ENCODE measurements at places on chromosomes 3 and 15.

DNA sequence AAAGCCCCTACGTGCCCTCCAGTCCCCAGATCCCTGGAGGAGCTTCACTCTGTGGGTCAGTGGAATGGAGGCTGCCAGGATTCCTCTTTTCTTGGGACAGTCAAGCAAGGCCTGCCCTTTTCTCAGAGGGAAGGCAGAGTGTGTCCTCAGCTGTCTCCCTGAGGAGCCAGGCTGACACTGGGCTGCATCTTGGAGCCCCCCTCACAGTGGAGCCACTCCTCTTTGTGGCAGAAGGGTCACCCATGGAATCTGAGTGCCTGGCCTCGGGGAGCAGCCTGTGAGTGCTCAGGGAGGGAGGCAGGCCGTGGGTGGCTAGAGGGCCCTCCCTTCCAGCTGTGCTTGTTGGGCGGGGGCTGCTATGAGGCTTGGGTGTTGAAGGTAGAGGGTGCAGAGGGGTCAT, 41.2 kb downstream of the BOC start:
- no peak for DNase-seq

DNA sequence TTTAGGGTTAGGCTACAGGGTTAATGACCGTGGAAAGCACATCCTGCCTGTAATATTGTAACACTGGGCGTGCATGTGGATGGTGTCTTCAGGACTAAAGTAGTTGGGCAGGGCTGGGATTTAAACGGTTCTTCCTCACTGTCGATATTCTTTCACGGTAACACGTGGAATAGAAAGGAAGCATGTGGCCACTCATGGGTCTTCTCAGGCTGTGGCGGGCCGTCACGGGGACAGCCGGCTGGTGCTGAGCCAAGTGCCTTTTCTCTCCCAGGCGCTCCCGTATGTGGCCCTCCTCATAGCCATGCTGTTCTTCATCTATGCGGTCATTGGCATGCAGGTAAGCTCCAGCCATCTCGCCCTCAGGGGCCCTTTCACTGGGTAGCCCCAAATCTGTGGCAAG, 73.7 kb downstream of the CHDH start:
- DNase-seq, result no peak

DNA sequence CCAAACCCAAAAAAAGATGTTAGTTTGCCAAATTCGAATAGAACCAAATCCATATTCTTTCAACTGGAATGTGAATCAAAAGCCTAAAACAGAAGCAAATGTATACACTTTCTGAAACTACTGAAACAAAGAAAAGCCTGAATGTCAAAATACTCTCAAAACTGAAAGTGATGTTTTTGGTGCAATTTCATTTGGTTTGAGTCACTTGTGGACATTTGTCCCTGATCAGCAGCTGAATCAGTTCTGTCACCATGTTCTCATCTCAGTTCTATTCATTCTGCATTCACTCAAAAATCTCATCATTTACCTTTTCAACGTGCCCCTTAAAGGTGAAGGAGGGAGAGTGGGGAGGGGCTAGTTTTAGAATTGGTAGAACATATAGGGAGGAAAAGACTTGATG, 266.8 kb downstream of the ABHD5 start:
- no peak for DNase-seq

- DNase-seq, result peak; percentile 88
Measured at GRCh38 chr15:99105514-99106341, 848 bp downstream of the SYNM start.

- peak; percentile 34 for DNase-seq
Measured at GRCh38 chr3:73734211-73735089, 109.7 kb upstream of the PDZRN3 start.

DNA sequence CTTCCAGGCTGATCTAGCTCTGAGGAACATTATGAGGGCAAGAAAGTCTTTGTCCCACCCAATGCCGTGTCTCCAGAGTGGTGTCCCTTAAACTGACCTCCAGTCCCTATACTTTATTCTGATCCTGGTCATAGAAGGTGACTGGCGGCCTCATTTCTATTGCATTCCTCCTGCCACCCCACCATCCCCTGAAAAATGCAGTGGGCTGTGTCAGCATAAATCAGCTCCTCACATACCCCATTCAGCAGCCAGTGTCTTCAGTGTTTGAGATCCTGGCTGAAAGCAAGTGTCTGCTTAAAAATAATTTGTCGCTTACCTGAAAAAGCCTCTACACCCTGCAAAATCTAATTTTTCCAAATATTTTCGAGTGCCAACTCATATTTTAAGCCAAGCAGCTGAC, 346.1 kb downstream of the FEZF2 start:
- DNase-seq, result no peak

DNA sequence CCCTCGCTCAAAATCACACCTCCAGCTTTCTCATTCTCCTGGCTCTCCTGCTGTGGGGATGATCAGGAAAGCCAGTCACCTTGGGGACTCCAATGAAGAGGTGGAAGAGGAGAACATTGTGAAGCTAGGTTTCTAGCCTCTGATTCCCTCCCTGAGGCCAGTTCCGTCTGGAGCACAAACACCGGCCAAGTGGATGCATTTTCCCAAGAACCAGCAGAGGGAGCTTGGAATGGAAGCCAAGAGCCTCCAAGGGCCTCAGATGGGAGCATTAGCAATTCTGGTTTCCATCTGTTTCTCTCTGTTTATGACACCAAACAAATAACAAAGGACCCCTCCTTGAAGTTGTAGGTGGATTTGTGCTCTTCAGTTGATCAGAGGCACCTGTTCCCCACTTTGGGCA, 40.6 kb upstream of the NMNAT3 start:
- DNase-seq, result peak; percentile 50

GRCh38 chr3:110419096-110419495, 652.5 kb upstream of the NECTIN3 start:
- DNase-seq, result no peak

- DNase-seq, result no peak
Measured at GRCh38 chr3:188950832-188951489, 220.8 kb upstream of the TPRG1 start.

DNA sequence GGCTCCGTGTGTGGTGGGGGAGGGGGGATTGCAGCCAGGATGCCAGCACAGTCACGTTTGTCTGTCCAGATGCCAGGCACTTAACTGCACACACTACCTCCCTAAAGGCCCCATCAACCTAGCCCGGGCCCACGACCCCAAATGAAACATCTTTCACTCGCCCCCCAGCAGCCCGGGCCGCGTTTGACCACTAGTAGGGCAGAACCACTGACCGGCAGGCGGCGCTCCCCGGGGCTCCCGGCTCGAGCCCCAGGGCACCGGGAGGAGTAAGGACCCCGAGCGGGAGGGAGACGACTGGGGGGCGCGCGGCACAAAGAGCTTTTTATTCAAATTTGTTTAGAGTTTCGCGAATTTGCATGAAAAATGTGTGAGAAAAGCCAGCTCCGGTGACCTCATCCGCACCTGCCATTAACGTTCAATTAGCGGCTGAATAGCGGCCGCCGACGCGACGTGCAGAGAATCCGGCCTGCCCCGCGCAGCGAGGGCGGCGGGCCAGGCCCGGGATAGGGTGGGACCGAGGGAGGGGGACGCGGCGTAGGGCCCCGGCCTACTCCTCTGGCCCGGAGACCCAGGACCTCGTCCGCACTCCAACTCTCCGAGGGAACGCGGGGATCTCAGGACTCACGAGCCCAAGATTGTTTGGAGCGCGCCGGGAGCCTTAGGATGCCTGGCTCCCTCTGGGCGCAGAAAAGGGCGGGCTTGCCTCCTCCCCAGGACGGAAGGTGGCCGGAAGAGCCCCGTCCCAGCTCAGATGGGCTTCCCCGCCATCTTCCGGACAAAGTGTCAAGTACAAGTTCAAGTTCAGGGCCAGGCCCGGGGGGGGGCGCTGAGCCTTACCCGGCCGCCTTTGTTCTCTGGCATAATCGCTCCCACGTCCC, 64.9 kb upstream of the POLG start:
- peak; percentile 76 for DNase-seq

DNA sequence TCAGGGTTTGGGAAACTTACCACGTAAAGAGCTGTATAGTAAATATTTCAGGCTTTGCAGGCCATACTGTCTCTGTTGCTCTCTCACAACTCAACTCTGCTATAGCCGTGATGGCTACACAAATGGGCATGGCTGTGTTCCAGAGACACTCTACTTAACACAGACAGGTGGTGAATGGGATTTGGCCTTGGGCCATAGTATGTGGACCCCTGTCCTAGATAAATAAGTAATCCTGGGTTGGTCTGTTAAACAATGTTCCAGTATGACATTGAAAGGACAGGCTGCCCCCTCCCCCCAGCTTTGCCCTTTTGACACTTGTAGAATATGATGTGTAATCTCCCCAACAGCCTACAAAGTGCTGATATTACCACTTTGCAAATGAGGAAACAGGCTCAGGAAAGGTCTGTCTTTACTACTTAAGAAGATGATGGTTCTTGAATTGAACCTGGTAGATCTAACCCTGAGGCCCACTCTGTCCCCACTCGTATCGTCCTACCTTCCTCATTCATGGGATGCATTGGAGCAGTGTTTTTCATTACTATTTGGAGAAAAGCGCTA, 38.4 kb downstream of the SLCO3A1 start:
- DNase-seq, result no peak

DNA sequence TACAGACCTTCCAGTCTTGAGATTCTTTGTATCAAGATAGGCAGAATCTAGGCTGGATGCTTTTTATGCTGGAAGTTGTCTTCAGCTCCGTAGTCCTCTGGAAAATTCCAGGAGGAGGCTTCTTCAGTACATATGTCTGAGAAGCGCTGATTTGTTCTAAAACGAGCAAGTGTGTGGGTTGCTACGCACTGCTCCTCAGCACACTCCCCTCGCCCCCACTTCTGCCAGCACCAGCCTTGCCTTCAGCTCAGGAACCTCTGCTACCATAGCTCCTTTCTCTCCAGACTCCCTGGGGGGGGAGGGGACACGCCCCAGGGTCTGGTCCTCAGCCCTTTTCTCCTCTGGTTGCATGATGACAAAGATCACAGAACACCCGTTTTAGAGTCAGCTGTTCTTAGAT, 75.5 kb upstream of the TRA2B start:
- DNase-seq, result no peak

GRCh38 chr15:69973102-69973714, 124.5 kb downstream of the TLE3 start:
- DNase-seq, result no peak

GRCh38 chr3:167559924-167560323, 86.1 kb upstream of the SERPINI2 start:
- peak; percentile 12 for DNase-seq

GRCh38 chr15:45027220-45027619, 4.2 kb downstream of the SORD start:
- no peak for DNase-seq

DNA sequence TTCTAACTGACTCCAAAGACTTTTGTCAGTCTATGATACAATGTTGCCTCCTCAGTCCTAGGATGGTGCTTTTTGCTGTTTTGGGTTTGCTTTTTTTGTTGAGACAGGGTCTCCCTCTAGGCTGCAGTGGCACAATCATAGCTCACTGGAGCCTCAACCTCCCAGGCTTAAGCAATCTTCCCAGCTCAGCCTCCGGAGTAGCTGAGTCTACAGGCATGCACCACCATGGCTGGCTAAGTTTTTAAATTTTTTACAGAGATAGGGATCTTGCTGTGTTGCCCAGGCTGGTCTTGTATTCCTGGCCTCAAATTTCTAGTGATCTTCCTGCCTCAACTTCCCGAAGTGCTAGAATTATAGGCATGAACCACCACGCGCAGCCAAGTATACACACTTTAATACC, 22.5 kb downstream of the RUBCN start:
- DNase-seq, result no peak

DNA sequence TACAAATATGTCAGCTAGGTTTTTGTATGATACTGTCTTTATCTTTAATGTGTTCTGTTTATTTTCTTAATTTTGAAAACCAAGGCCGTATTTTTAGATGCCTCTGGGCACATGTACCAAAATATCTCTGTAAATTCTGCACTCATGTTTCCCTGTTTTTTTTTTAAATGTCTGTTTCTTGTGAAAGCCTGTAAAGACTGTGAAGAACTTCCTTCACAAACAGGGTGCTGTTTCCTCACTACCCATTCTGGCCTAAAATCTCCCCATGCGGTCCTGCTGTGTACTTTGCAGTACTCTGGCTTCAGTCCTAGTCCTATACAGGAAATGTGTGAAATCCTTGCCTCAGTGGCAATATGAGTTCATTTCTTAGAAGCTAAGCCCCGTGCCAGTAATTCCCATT, 133.4 kb upstream of the ZBTB20 start:
- DNase-seq, result no peak

DNA sequence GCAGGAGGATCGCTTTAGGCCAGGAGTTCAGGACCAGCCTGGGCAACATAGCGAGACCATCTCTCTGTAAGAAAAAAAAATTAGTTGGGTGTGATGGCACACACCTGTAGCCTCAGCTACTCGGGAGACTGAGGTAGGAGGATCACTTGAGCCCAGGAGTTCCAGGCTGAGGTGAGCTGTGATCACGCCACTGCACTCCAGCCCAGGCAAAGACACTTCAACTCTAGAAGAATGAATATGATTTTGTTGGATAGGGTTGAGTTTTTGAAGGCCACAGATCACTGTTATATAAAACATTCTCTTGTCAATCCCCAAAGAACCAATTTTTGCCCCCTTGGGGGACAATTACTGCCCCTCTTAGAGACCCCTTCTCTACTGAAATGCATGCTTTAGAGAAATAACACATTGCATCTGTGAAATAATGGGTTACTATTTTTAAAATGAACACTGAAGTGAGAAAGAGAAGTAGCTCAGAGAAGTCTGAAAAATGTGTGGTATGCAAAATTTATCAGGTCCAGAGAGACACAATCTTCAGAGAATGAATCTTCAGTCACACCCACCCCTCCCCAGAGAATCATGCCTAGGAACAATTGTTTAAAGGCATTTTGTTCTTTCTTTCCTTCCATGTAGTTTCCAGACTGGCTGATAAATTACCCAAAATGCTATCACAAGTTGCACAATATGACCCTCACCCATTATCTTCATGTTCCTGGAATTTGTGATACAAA, 42.7 kb downstream of the METTL6 start:
- DNase-seq, result no peak

- DNase-seq, result no peak
Measured at GRCh38 chr3:136251511-136251910, 1.4 kb downstream of the PCCB start.

GRCh38 chr15:82566690-82567089, 26.4 kb upstream of the RPS17 start:
- no peak for DNase-seq

- peak; percentile 40 for DNase-seq
Measured at GRCh38 chr3:53169045-53169831, 8.2 kb downstream of the PRKCD start.

- no peak for DNase-seq
Measured at GRCh38 chr3:57199895-57200297, at the start of gene HESX1. Gene HESX1, minus strand, starts transcription at chr3:57199978. Its CDS starts 60 bp downstream, at chr3:57199918.

DNA sequence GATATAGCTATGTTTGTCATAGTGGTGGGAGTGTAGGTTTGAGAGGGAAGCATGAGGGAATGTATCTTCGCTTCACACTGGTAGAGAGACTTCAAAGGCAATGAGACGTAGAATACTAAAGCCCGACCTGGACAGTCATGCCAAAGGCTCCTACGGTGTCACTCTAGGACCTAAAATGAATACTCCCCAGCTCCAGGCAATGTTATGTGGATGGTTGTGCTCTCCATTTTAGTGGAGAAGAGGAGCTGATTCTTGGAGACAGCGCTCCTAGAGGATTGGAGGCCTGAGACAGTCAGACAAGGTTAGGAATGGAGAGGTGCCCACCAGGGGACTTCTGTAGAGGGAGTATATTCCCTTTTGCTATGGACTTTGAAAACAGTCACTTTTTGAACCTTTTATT, 260.1 kb downstream of the MEX3B start:
- no peak for DNase-seq
